Stimulated activated CD8-positive, alpha-beta memory T cell treated with anti-CD3 and anti-CD28 coated beads, Interleukin-15, amount 100 ng/mL, for 48 hours (primary cell): ENCODE measurements at places on chromosomes 13 and 19.

- no peak for DNase-seq
These were observed at the start of gene CERS1 for GRCh38 chr19:18895824-18896341. CERS1 (minus strand) TSS chr19:18896158; CDS start chr19:18896072, 86 bp downstream.

- peak; percentile 10 for DNase-seq
These were observed 55.0 kb downstream of the LRCH1 start for GRCh38 chr13:46607768-46608564.

- DNase-seq: no peak
These were observed 50.7 kb upstream of the SERP2 start for GRCh38 chr13:44322928-44323327.

- DNase-seq: no peak
These were observed 41.2 kb downstream of the NFIX start for GRCh38 chr19:13036366-13036976.

- DNase-seq: no peak
These were observed 1001.7 kb downstream of the PCDH17 start for GRCh38 chr13:58633226-58633625.

DNA sequence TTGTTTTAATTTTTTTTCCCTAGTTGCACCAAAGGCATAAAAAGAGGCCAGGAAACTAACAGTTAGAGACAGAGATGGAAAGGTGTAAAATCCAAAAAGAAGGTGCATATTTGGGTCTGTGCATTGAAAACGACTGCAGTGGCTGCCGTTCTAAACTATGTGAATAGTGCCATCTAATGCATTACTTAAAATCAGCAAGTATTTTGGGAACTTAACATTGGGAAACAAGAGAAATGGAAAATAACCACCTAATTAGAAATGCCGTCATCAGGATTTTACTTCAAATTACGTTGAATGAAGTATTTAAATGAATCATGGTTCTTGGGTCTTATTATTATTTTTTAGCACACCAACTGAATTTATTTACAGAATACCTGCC lies 189.5 kb upstream of the MIR17HG start:
- no peak for DNase-seq

- no peak for DNase-seq
These were observed 36.3 kb upstream of the MLNR start for GRCh38 chr13:49183672-49184325.

DNA sequence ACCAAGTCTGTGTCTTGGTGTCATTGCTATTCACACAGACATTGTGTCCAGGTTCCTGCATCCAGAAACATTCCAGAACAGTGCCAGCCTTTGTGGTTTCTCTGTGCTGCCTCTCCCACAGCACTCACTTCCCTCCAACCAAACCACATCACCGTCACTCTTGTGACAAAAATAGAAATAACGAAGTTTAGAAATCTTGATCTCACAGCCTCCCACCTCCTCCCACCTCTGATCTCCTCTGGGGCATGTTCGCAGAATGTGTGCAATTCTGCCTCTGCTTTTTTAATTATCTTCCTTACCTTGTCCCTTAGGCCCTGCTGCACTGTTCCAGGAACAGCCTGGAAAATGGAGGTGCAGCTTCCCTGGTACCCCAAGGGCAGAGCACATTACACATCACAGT lies 8.7 kb upstream of the SERPINE3 start:
- no peak for DNase-seq

DNA sequence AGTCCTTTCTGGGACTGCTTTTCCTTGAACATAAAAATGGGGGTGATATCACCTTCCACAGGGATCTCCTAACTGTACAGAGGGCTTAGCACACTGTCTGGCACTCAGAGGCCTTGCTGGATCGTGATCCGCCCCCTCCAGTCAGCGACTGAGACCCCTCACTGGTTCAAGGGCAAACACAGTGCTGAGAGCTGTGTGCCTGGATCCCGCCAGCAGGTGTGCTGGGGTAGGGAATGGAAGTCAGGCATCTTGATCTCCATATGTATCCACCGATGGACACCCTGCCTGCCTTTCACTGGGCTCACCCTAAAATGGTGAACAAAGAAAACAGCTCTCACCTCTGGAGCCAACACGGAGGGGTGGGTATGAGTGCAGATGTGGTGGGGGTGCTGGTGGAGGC lies 64.3 kb downstream of the IRS2 start:
- DNase-seq: no peak

DNA sequence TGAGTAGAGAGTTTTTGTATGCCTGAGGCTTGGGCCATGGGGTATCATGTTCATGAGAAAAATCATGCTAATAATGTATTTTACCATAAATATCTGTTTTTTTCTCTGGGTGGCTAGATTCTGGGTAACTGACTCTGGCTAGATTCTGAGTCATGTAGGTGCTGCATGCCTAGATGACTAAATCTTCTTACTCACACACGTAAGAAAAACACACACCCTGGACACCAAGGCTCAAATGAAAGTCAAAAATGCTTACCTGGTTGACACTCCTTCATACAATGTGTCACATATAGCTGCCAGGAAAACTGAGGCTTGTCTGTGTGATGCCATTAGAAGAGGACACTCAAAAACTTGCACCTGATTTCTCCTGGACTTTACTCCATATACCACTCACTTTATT lies 597.4 kb upstream of the SLITRK1 start:
- DNase-seq: no peak

DNA sequence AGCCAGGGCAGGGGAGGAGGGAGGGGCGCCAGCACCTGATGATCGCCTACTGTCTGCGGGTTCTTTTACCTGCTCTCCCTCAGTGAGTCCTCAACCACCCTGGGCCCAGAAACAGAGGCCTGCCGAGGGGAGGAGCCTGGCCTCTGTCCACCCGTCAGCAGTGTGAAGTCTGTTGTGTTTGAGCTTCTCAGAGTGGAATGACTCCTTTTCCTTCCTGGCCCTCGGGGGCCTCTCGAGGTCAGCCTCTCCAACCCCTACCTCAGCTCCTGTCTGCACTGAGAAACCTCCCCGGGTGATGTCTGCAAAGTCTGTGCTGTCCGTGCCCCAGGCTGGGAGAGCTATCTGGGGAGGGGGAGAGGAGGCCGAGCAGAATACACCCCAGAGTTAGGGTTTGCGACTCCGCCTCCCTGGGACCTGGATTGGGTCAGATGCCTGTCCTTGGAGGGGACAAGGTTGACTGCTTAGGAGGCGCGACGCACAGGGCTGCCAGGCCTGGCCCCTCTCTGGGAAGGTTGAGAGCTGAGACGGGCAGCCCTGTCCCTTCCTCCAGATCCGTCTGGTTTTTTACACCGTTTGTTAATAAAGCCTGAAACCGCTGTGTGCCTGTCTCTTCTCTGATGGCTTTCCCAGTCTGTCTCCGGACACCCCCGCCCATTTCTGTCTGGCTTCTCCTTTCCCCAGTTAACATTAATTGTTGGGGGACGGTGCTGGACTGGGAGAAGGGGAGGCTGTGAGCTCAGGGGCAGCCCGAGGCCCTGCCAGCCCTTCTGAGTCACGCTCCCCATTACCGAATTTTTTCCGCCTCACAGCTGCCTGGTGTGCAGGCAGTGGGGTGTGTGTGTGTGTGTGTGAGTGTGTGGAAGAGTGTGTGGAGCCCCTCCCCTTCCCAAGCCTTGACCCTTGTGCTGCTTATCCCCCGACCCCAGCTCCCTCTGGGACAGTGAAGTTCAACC lies 989 bp upstream of the SSC5D start:
- peak; percentile 48 for DNase-seq

DNA sequence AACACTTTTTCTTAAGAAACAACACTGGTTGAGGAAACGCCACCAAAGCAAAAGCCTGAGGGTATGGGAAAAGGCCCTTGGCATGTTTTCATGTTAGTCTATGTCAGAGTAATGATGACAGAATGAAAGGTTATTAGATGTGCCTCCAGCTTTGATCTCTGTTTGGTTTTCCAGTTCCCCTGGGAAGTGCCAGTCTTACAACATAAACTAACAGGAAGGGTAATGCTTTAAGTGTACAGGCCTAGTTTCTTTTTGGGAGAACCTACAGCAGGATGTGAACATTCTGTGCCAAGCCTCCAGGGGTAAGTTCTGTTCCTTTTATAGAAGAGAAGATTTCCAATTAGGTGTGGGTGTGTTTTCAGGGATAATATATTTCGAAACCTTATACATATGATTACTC lies 121.7 kb downstream of the FNDC3A start:
- no peak for DNase-seq

- no peak for DNase-seq
These were observed 820 bp downstream of the EID2 start for GRCh38 chr19:39539165-39539517.

DNA sequence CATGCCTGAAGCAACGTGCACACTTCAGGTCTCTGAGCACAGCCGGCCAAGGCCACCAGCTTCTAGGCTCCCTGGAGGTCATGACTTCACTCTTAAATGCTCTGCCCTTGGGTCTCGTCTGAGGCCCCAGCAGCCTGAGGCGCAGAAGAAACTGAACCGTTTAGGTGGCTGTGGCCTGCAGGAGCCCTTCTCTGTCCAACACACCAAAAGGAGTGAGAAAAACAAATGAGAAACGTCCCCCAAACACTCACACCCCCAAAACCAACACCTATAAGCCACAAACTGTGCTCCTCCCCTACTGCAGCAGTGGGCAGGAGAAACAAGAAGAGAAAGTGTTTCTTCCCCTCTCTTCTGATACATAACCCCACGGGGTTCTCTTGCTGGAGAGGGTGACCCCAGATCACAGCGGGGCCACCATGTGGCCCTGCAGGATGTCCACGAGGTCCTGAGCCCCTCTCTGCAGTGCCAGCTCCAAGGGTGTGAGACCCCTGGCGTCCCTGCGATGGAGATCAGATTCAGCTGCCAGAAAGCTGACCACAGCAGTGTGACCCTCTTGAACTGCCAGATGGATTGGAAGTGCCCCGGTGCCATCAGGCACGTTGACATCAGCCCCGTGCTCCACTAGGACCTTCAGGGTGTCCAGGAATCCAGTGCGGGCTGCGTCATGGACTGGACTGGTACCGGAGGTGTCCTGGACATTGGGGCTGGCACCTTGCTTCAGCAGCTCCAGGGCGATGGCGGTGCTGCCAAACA lies 1.0 kb upstream of the KRI1 start:
- no peak for DNase-seq
